ENCODE measurements at places on chromosomes 3 and 15. TPM values are rescaled to one million over a fixed set of nuclear protein-coding genes. Genes with fewer than 3 reads are reported as not detected.

- DNase-seq: no peak
- H3K27ac ChIP-seq: no peak overlapping the region
- H3K4me1 ChIP-seq: no peaks in the 10 kb centered on the region
- H3K27me3 ChIP-seq: no peaks in the 10 kb centered on the region
- no peaks in the 10 kb centered on the region for H3K36me3 ChIP-seq
- H3K4me3 ChIP-seq: no peak overlapping the region
Observed at GRCh38 chr15:40498418-40498817, 27.6 kb downstream of the CHST14 start.

DNA sequence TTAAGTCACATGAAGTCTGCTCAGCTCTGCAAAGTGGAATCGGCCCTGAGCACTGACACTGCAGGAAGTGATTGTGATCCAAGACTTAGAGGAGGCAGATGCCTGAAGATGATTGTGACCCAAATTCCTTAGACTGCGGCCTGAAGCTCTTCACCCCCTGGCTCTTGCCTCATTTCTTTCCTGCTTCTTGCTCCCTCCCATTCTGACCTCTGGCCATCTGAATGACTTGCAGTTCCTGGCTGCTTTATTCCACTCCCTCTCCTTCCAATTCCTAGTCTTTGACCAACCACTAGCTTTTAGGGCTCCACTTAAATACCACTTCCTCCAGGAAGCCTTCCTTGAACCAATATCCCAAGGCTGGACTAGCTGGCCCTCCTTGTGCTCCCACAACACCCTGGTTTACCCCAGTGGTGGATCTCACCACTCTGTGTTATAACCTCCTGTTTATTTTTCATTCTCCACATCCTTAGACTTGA lies 9.9 kb upstream of the EPB42 start:
- no peaks in the 10 kb centered on the region for H3K27me3 ChIP-seq
- no peaks in the 10 kb centered on the region for H3K36me3 ChIP-seq
- H3K4me3 ChIP-seq: no peak overlapping the region
- no peak overlapping the region for H3K27ac ChIP-seq
- no peak for DNase-seq

- H3K27ac ChIP-seq: no peak overlapping the region
- no peaks in the 10 kb centered on the region for H3K36me3 ChIP-seq
- H3K4me1 ChIP-seq: peaks cover 13% of the 10 kb centered on the region
Observed at GRCh38 chr15:52085299-52085698, 27.3 kb downstream of the BCL2L10 start.

RLBP1 gene
- not detected for total RNA-seq

RETNLB gene
- not detected for total RNA-seq

IL5RA gene
- total RNA-seq: not detected

ZNF80 gene
- total RNA-seq: 0.62 TPM

All from naive thymus-derived CD4-positive, alpha-beta T cell (primary cell).